Esophagus muscularis mucosa (tissue), 4 donors: ENCODE measurements at places on chromosomes 16 and 17. TPM values are rescaled to one million over a fixed set of nuclear protein-coding genes. Genes with fewer than 3 reads are reported as not detected.

The ITGAD gene
- total RNA-seq: not detected

The KRTAP3-2 gene
- not detected for total RNA-seq

The MYCBPAP gene
- 1.2 TPM for total RNA-seq

The CDR2L gene
- 31.1 TPM for total RNA-seq

The C1QTNF8 gene
- not detected for total RNA-seq

The EVPLL gene
- total RNA-seq: not detected

The ARMC7 gene
- total RNA-seq: 5.4 TPM

The UTS2R gene
- total RNA-seq: not detected

The CACNG5 gene
- total RNA-seq: not detected

The APOH gene
- total RNA-seq: not detected

The ASPA gene
- 2.9 TPM for total RNA-seq

The ZNF598 gene
- total RNA-seq: 40.9 TPM

The CIBAR2 gene
- total RNA-seq: not detected

The ZFHX3 gene
- total RNA-seq: 25.7 TPM

The CSNK1D gene
- 47.2 TPM for total RNA-seq

The MTMR4 gene
- total RNA-seq: 28.8 TPM

The BEAN1 gene
- not detected for total RNA-seq

The IRF8 gene
- total RNA-seq: 12.9 TPM

The TAC4 gene
- not detected for total RNA-seq

The AOC3 gene
- total RNA-seq: 242 TPM

The BORCS6 gene
- 8.6 TPM for total RNA-seq

The BICDL2 gene
- total RNA-seq: 0.19 TPM

The MYH1 gene
- total RNA-seq: not detected

The TP53TG3 gene
- total RNA-seq: not detected

The TEKT1 gene
- total RNA-seq: not detected

The EEF2KMT gene
- total RNA-seq: 15.6 TPM

The RHBDL3 gene
- total RNA-seq: 1.3 TPM

The ABCA9 gene
- total RNA-seq: 56.1 TPM

The SEPTIN12 gene
- not detected for total RNA-seq

The PRSS33 gene
- not detected for total RNA-seq

The DNAAF8 gene
- 1.0 TPM for total RNA-seq

The PYDC1 gene
- not detected for total RNA-seq

The SPNS1 gene
- 36.0 TPM for total RNA-seq

The KRT40 gene
- not detected for total RNA-seq

The AANAT gene
- not detected for total RNA-seq

The CRYM gene
- 1.0 TPM for total RNA-seq

The CDH5 gene
- 63.1 TPM for total RNA-seq

The PRSS36 gene
- total RNA-seq: 6.2 TPM

The ABCC12 gene
- total RNA-seq: not detected
